ENCODE measurements at places on chromosomes 1 and 21.

GRCh38 chr1:160780398-160780755 lies 15.6 kb upstream of the LY9 start:
- DNase-seq: no peak

DNA sequence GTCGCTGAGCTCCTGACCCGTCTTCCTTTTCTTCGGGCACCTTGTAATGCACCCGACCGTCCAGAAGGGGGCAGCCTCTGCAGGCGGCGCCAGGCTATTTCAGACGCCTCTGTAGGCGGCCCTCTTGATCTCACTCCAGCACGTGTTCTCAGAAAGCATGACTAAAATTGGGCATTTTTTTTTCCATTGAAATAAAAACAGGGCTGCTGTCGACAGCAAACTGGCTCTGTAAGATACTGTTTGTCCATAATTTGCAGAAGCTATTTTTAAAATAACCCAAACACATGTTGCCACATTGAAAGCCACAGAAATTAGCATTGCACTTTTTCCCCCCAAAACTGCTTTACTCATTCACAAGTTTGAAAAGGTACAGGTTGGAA lies 78.0 kb downstream of the STUM start:
- peak; percentile 66 for DNase-seq

GRCh38 chr1:186078245-186078644 lies 296.8 kb downstream of the TPR start:
- DNase-seq: no peak

DNA sequence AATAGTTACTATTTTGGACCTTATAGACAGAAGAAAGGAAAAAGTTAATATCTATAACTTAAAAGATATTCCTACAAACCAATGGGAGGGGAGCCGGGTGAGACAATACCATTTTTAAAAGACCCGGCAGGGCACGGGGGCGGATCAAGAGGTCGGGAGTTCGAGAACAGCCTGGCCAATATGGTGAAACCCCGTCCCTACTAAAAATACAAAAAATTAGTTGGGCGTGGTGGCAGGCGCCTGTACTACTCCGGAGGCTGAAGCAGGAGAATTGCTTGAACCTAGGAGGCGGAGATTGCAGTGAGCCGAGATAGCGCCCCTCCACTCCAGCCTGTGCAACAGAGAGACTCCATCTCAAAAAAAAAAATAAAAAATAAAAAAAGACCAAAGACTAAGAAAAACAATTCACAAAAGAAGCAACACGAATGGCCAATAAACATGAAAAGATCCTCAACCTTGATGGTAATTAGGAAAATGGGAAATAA lies 1.2 kb upstream of the PSMB2 start:
- peak; percentile 56 for DNase-seq

DNA sequence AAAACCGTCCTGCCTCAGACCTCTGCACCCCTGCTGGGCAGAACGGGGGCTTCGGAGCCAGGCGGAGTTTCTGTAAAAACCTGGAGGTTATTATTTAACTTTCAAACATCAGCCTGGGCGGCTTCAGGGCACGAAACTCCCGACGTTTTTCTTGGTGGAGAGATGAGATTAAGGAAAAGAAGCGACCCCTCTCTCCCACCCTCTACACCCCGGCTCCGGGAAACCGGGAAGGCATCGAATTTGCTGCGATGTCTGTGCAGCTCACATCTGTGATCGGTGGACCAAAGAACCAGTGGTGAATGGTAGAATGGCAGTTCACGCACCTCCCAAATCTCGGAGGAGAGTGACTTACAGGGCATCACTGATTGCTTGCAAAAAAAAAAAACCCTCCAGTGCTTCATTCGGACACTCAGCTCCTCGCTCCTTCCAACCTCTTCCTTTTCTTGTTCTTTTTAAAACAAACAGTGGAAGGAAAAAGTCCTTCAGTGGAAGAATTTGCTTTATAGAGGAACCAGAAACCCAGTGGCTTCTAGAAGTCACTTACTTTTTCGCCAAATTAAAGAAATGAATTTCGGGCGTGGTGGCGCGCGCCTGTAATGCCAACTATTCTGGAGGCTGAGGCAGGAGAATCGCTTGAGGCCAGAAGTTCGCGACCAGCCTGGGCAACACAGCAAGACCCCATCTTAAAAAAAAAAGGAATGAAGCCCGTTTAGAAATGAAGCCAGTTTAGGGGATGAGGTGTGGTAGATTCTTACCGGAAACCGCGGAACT lies 884 bp downstream of the PHACTR4 start:
- no peak for DNase-seq

- DNase-seq: no peak
These were observed 97.2 kb upstream of the IGSF21 start for GRCh38 chr1:18010408-18010807.
